ENCODE measurements at places on chromosomes 1 and 21. TPM values are rescaled to one million over a fixed set of nuclear protein-coding genes. Genes with fewer than 3 reads are reported as not detected.

Gene GSTM5
- total RNA-seq: not detected

Gene RNF187
- total RNA-seq: 132 TPM

Gene ZNF644
- 53.9 TPM for total RNA-seq

Gene GREM2
- total RNA-seq: 0.42 TPM

Gene FABP3
- not detected for total RNA-seq

Gene IL12RB2
- total RNA-seq: 31.8 TPM

Gene KRTAP11-1
- not detected for total RNA-seq

Gene SLFNL1
- 0.56 TPM for total RNA-seq

Gene OR2W3
- total RNA-seq: 0.37 TPM

Gene CELA3A
- total RNA-seq: not detected

Gene BEND5
- total RNA-seq: 2.5 TPM

Gene PTPRC
- 700 TPM for total RNA-seq

Gene KIF14
- 31.6 TPM for total RNA-seq

Gene GPR153
- total RNA-seq: 0.99 TPM

- no peaks in the 10 kb centered on the region for H3K36me3 ChIP-seq
- no peak for DNase-seq
- H3K27me3 ChIP-seq: peaks cover 3% of the 10 kb centered on the region
- H3K4me1 ChIP-seq: no peaks in the 10 kb centered on the region
- H3K4me3 ChIP-seq: no peak overlapping the region
These were observed 200.0 kb downstream of the MATN1 start for GRCh38 chr1:30523055-30524020.

- no peaks in the 10 kb centered on the region for H3K36me3 ChIP-seq
- no peak overlapping the region for H3K4me3 ChIP-seq
- peaks cover 19% of the 10 kb centered on the region for H3K27me3 ChIP-seq
- DNase-seq: no peak
- no peak overlapping the region for H3K27ac ChIP-seq
These were observed 26.4 kb upstream of the RAB3GAP2 start for GRCh38 chr1:220298470-220299205.

DNA sequence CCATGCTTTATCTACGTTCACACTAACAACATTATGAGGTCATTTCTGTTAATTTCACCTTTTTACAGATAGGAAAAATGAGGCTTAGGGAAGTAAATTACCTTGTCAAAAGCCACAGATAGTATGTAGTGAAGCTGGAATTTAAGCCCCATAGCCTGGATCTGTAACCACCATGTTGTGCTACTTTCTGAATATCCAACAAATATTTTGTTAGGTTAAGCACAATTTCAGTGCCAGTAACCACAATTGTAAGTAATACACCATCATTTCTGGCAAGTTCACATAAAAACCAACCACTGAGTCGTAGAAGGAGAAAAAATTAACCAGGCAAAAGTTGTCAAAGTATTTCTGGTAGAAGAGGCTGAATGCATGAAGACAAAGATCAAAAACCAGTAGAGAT, 593.1 kb upstream of the CAMK1G start:
- H3K4me3 ChIP-seq: no peak overlapping the region
- H3K27me3 ChIP-seq: peaks cover 23% of the 10 kb centered on the region
- no peak overlapping the region for H3K27ac ChIP-seq
- peaks cover 25% of the 10 kb centered on the region for H3K4me1 ChIP-seq
- no peak for DNase-seq

DNA sequence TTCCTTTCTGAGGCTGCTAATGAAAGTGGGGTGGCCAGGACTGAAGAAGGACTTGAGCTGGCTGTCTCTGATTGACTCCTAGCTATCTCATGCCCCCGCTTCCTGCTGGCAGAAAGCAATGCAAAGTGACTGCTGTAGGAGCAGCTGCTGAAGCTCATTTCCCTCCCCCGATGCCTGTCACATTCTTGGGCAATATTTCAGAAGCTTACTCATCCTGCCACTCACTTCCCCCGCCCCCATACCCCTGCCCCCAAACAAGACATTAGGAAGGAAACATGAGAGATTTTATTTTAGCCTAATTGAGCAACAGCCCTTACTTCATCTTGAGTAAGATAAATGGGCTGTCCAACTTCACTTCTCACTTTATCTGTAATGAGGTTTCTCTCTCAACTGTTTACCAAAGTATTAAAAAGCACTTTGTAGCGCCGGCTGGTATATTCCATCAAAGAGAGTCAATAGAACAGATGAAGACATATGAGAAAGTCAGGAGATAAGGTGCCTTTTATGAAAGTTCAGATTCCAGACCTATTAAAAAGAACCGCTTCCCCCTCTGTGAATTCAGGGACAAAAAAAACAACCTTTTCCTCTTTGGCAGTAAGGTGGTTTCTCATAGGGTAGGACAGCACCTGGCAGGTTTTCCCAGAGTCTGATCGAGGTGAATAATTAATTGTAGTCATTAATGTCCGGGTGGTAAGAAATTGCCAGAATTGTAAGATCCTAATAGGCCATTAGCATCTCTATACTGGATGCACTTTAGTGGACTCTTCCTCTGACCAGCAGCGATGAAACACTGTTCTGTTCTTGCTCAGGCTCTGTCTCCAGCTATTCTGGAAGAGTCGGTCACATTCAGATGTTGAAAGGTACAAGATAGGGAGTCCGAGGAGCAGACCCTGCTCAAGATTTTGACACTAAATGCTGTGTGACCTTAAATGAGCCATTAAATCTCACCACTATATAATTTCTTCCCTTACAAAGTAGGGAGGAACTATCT, 70.2 kb downstream of the SH3GLB1 start:
- H3K4me3 ChIP-seq: no peak overlapping the region
- no peaks in the 10 kb centered on the region for H3K36me3 ChIP-seq
- DNase-seq: peak; percentile 20
- peaks cover 10% of the 10 kb centered on the region for H3K4me1 ChIP-seq

DNA sequence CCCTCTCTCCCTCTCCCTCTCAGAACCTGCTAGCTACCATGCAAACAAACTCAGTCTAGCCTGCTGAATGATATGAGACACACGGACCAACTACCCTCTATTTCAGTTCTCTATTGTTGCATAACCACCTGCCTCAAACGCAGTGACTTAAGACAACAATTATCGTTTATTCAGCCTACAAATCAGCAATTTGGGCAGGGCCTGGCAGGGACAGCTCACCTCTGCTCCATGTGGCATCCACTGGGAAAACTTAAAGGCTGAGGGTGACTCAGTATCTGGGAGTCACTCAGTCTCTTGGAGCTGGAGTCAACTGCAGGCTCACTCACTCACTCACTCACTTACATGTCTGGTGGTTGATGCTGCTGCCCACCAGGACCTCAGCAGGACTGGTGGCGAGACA, 121.3 kb downstream of the SEC16B start:
- H3K27me3 ChIP-seq: no peaks in the 10 kb centered on the region
- DNase-seq: no peak
- H3K4me3 ChIP-seq: no peak overlapping the region

GRCh38 chr1:31750858-31751510, 13.2 kb downstream of the ADGRB2 start:
- peaks cover 21% of the 10 kb centered on the region for H3K4me1 ChIP-seq
- H3K27ac ChIP-seq: no peak overlapping the region

- H3K27ac ChIP-seq: no peak overlapping the region
- H3K4me1 ChIP-seq: peaks cover 12% of the 10 kb centered on the region
- H3K36me3 ChIP-seq: no peaks in the 10 kb centered on the region
- H3K27me3 ChIP-seq: peaks cover 5% of the 10 kb centered on the region
- H3K4me3 ChIP-seq: no peak overlapping the region
These were observed 3.8 kb upstream of the GOLT1A start for GRCh38 chr1:204217648-204218000.

- no peak for DNase-seq
- no peak overlapping the region for H3K27ac ChIP-seq
- no peaks in the 10 kb centered on the region for H3K27me3 ChIP-seq
- peak overlapping the region; percentile 42 for H3K4me3 ChIP-seq
- H3K36me3 ChIP-seq: no peaks in the 10 kb centered on the region
These were observed 10.4 kb upstream of the CDC20 start for GRCh38 chr1:43348343-43348808.

DNA sequence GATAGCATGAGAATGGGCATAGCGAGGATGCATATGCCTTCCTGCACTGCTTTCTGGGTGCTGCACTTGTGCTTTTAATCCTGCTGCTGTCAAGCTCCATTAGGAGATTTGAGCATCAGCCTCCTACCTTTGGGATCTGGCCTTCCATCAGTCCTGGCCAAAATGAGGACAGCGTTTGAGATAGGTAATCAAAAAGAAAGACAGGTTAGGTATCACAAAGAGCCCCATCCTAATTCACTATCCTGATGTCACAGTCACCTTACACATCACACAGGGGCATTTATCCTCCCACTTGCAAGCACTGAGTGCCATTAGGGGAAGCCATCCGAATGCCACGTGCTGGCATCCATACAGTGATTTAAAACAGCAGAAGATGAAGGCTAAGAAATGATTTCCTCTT, 13.2 kb upstream of the FAM163A start:
- no peaks in the 10 kb centered on the region for H3K36me3 ChIP-seq
- no peak for DNase-seq
- H3K4me3 ChIP-seq: no peak overlapping the region
- no peak overlapping the region for H3K27ac ChIP-seq

DNA sequence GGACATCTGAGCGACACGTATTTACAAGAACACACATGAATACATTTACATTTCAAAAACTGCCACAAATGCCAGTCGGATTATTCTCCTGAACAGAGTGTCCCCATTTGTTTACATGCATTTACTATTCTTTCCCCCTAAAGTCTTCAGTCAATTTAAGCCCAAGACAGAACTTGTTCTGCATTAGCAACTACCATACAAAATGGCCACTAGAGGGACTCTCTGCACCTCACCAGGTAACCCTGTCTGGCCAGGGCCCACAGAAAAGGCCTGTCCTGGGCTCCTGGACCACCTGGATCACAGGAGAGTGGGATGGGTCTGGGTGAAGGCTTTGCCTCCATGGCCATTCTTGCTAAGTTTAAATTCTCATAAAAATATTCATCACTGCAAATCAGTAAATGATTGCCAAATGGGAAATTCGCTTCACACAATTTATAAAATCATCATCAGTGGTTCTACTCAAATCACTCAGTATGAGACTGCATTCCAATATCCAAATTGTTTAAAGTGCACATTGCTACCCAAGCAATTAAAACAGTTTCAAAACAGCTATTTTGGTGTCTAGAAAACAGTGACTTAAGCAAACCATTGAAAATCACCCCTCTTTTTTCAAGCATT, 12.5 kb upstream of the GUCA2A start:
- no peak overlapping the region for H3K27ac ChIP-seq
- no peak overlapping the region for H3K4me3 ChIP-seq
- H3K27me3 ChIP-seq: no peaks in the 10 kb centered on the region
- H3K4me1 ChIP-seq: no peaks in the 10 kb centered on the region

DNA sequence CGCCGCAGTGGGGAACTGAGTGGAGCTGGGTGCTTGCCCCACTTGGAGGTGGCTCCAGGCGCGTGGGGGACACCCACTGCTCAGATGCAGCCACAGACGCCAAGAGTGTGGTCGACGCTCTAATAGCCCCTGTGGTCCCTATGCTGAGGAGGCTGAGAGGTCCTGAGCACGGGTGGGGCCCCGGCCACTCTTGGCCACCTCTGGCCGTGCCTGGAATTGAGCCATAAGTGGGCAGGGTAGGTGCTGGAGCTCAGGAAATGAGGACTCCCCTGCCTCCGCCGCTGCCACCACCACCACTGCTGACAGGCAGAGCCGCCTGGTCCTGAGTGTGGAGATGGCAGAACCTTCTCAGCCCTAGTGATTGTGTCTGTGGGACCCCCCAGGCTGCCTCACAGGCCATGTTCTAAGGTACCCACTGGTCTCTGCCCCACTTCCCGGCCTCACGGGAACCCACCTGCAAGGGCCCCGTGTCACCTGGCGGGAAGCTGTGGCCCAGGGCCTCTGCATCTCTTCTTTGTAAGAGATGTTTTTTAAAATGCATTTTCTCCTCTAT, 34.6 kb upstream of the DIP2A start:
- peaks cover 25% of the 10 kb centered on the region for H3K36me3 ChIP-seq
- H3K4me1 ChIP-seq: peaks cover 20% of the 10 kb centered on the region
- peak; percentile 28 for DNase-seq
- H3K27ac ChIP-seq: peak overlapping the region; percentile 96

- peaks cover 22% of the 10 kb centered on the region for H3K4me1 ChIP-seq
- DNase-seq: no peak
- H3K36me3 ChIP-seq: peaks cover 35% of the 10 kb centered on the region
- no peaks in the 10 kb centered on the region for H3K27me3 ChIP-seq
- H3K27ac ChIP-seq: no peak overlapping the region
- no peak overlapping the region for H3K4me3 ChIP-seq
These were observed 11.7 kb upstream of the DPH5 start for GRCh38 chr1:101037316-101037715.

DNA sequence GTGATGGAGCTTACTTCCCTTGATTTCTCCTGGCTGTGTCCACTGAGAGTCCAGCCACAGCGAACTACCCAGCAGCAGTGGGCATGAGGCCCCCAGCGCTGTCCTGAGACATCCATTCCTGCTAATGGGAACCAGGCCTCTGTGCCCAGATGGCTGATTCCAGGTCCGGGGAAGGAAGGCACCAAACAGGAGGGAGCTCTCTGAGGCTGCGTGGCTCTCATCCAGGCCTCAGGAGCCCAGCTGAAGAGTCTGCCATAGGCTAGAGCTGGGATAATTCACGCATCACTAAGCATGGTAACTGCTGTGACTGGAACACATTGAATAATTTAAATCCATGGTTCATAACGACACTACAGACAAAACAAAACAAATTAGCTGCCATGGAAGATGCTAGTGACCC, 24.7 kb upstream of the LRRC47 start:
- no peak overlapping the region for H3K4me3 ChIP-seq
- H3K36me3 ChIP-seq: peaks cover 16% of the 10 kb centered on the region
- no peak for DNase-seq
- no peaks in the 10 kb centered on the region for H3K4me1 ChIP-seq

- H3K36me3 ChIP-seq: no peaks in the 10 kb centered on the region
- no peak overlapping the region for H3K4me3 ChIP-seq
- no peak for DNase-seq
- H3K27ac ChIP-seq: no peak overlapping the region
These were observed 1887.4 kb downstream of the NCAM2 start for GRCh38 chr21:22885614-22886013.

- no peaks in the 10 kb centered on the region for H3K27me3 ChIP-seq
- DNase-seq: no peak
- no peak overlapping the region for H3K27ac ChIP-seq
- no peak overlapping the region for H3K4me3 ChIP-seq
- H3K4me1 ChIP-seq: peaks cover 17% of the 10 kb centered on the region
These were observed 317.0 kb downstream of the HHAT start for GRCh38 chr1:210645582-210646257.

DNA sequence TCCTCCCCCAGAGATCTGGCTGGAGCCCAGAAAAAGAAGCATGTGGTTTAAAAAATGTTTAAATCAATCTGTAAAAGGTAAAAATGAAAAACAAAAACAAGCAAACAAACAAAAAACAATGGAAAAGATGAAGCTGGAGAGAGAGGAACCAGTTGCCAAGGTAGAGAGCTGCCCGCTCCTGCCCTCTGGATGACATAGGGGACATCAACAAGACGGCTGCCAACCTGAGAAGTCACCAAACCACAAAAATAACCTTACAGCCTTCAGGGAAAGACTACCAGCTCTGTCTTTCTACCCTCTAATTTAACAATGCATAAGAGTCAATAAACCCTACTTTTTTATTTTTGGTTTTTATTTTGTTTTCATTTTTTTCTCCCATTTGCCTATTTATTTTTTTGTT, 8.5 kb upstream of the IPO9 start:
- peaks cover 1% of the 10 kb centered on the region for H3K36me3 ChIP-seq
- no peak overlapping the region for H3K4me3 ChIP-seq
- H3K27me3 ChIP-seq: no peaks in the 10 kb centered on the region
- H3K27ac ChIP-seq: no peak overlapping the region
- no peaks in the 10 kb centered on the region for H3K4me1 ChIP-seq
- DNase-seq: no peak

Measured in activated CD4-positive, alpha-beta T cell treated with anti-CD3 and anti-CD28 coated beads, Interleukin-2, amount 10 ng/mL, durations not matched to agents 7 days and 5 days (primary cell).